Naive thymus-derived CD4-positive, alpha-beta T cell (primary cell): ENCODE measurements at places on chromosomes 3 and 15. TPM values are rescaled to one million over a fixed set of nuclear protein-coding genes. Genes with fewer than 3 reads are reported as not detected.

GRCh38 chr15:69172847-69173246 is 12.4 kb downstream of the GLCE start:
- no peak for DNase-seq
- no peaks in the 10 kb centered on the region for H3K4me1 ChIP-seq
- H3K27me3 ChIP-seq = no peaks in the 10 kb centered on the region
- no peaks in the 10 kb centered on the region for H3K36me3 ChIP-seq
- H3K4me3 ChIP-seq = no peak overlapping the region

- no peak for DNase-seq
- H3K27me3 ChIP-seq = no peaks in the 10 kb centered on the region
- no peak overlapping the region for H3K27ac ChIP-seq
- no peak overlapping the region for H3K4me3 ChIP-seq
Measured at GRCh38 chr3:71621825-71622537, 38.5 kb upstream of the FOXP1 start.

DNA sequence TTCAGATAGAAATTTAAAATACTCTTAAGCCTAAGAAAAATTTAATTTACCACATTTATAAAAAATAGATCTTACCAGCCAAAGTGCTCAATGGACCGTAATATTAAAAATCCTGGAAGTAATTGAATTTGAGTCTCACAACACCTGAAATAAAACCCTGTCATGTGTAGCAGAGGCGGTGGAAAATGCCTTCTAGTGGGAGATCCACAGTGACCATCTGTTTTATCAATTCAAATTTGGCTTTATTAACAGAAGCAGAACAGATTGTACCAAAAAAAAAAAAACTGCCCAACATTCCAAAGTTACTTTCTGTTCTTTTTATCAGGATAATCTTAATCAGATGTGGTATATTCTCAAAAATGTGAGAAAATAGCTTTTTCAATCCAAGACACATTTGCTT is 71.7 kb downstream of the DMXL2 start:
- no peak overlapping the region for H3K27ac ChIP-seq
- no peak overlapping the region for H3K4me3 ChIP-seq
- no peaks in the 10 kb centered on the region for H3K4me1 ChIP-seq
- no peaks in the 10 kb centered on the region for H3K27me3 ChIP-seq
- DNase-seq = no peak
- no peaks in the 10 kb centered on the region for H3K36me3 ChIP-seq

- DNase-seq = no peak
- no peaks in the 10 kb centered on the region for H3K36me3 ChIP-seq
Measured at GRCh38 chr3:95673215-95673614, 1141.2 kb upstream of the EPHA6 start.

- H3K4me3 ChIP-seq = no peak overlapping the region
- DNase-seq = no peak
- H3K27ac ChIP-seq = no peak overlapping the region
- H3K27me3 ChIP-seq = no peaks in the 10 kb centered on the region
- no peaks in the 10 kb centered on the region for H3K4me1 ChIP-seq
Measured at GRCh38 chr3:50714946-50715345, 40.2 kb downstream of the DOCK3 start.

DNA sequence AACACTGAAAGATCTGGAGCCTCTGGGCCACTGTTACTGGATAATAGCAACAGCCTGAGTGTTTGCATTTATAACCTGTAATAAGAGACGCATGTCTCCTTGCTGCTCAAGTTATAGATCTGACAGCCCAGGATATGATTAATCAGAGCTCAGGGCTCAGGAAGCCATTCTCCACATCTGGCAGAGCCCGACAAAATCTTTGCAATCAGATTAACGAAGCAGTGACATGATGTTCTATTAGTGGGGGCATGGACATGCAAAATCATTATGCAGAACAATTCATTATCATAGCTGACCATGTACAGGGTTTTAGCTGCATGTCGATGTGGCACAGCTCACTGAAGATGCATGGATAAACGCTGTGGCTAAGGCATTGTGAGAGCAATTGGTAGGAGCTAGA is 730.3 kb downstream of the ZNF385D start:
- no peak for DNase-seq
- H3K36me3 ChIP-seq = no peaks in the 10 kb centered on the region
- H3K27ac ChIP-seq = no peak overlapping the region
- H3K4me1 ChIP-seq = no peaks in the 10 kb centered on the region
- H3K4me3 ChIP-seq = no peak overlapping the region
- no peaks in the 10 kb centered on the region for H3K27me3 ChIP-seq

GRCh38 chr3:122936335-122936734 is 91.2 kb downstream of the SEMA5B start:
- peaks cover 8% of the 10 kb centered on the region for H3K4me1 ChIP-seq
- H3K36me3 ChIP-seq = no peaks in the 10 kb centered on the region
- H3K27ac ChIP-seq = no peak overlapping the region
- H3K4me3 ChIP-seq = no peak overlapping the region
- no peaks in the 10 kb centered on the region for H3K27me3 ChIP-seq

GRCh38 chr3:132160198-132160597 is 125.4 kb upstream of the CPNE4 start:
- no peaks in the 10 kb centered on the region for H3K4me1 ChIP-seq
- H3K27me3 ChIP-seq = no peaks in the 10 kb centered on the region
- no peak overlapping the region for H3K4me3 ChIP-seq

DNA sequence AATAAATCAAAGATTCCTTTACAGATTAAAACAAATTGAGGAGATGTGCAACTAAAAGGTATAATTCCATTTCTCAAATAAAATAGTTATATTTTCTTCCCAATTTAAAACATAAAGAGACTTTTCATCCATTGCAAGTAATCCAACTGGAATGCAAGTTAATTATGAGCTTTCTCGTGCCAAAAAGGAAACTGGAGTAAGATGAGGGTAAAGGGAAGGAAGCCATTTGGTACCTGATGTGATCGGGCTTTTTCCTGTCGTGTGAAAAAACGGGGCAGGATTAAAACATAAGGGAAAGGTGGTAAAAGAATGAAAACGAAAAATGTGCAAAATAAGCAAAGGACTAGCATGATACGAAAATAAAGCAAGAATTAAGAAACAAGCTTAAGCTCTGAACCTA is 41.8 kb upstream of the XXYLT1 start:
- no peak overlapping the region for H3K27ac ChIP-seq
- no peak for DNase-seq
- no peak overlapping the region for H3K4me3 ChIP-seq
- no peaks in the 10 kb centered on the region for H3K27me3 ChIP-seq
- no peaks in the 10 kb centered on the region for H3K4me1 ChIP-seq

GRCh38 chr3:119974656-119975055 is 119.6 kb downstream of the GSK3B start:
- H3K36me3 ChIP-seq = no peaks in the 10 kb centered on the region
- H3K4me3 ChIP-seq = no peak overlapping the region
- no peak overlapping the region for H3K27ac ChIP-seq
- H3K4me1 ChIP-seq = no peaks in the 10 kb centered on the region
- DNase-seq = no peak

GRCh38 chr15:66940368-66940767 is 125.0 kb upstream of the SMAD3 start:
- no peak overlapping the region for H3K4me3 ChIP-seq
- DNase-seq = no peak
- no peaks in the 10 kb centered on the region for H3K27me3 ChIP-seq
- H3K27ac ChIP-seq = no peak overlapping the region

DNA sequence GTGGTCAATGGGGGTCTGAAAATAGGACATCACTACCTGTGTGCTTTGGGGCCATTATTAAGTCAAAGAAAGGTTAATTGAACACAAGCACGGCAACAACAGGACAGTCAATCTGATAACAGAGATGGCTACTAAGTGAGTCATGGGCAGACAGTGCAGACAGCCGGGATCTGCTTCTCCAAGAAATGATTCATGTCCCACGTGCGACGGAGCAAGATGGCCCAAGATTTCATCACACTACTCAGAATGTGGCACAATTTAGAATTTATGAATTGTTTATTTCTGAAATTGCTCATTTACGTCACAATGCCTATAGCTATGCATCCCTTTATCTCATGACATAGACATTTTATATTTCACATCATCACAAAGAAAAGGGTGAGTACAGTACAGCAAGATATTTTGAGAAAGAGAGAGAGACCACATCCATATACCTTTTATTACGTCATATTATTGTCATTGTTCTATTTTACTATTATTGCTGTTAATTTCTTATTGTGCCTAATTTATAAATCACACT is 770.6 kb upstream of the NR2F2 start:
- H3K36me3 ChIP-seq = no peaks in the 10 kb centered on the region
- DNase-seq = no peak
- H3K27me3 ChIP-seq = no peaks in the 10 kb centered on the region
- H3K27ac ChIP-seq = no peak overlapping the region
- H3K4me3 ChIP-seq = no peak overlapping the region
- no peaks in the 10 kb centered on the region for H3K4me1 ChIP-seq

- H3K27ac ChIP-seq = no peak overlapping the region
- no peaks in the 10 kb centered on the region for H3K4me1 ChIP-seq
- H3K27me3 ChIP-seq = no peaks in the 10 kb centered on the region
- no peak for DNase-seq
- no peak overlapping the region for H3K4me3 ChIP-seq
Measured at GRCh38 chr3:169475576-169475975, 187.9 kb downstream of the MECOM start.

DNA sequence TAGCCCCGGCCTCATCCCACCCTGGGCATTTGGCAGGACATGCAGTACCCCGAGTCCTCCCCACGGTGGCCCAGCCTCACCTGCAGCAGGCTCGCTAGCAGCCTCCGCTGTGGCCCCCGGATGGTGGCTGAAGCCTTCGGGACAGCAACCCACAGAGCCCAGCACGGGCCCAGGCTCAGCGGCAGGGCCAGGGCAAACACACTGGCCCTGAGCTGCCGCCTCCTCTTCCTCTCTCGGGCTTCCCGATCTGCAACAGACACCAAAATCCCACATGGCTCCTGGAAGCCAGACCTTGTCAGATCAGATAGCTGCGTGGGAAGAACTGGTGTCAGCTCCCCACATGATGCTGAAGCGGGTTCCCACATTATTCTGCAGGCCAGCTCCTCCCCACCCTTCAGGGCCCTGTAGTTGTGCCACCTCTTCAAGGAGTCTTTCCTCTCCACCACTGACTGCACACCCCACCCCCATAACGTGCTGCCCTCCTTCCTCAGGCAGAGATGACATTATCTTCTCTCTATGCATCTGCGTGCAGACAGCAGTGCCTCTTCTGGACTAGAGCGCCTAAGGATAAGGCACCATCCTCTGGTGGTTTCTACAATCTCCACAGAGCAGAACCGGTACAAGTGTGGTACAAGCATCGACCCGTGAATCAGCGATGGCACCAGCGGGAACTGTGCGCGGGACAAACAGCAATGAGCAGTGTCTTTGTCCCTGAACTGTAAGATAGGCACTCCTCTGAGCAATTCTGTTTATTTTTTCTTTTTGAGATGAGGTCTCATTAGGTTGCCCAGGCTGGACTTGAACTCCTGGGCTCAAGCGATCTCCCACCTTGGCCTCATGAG is 9.5 kb downstream of the TMEM44 start:
- no peak for DNase-seq
- H3K4me1 ChIP-seq = no peaks in the 10 kb centered on the region
- H3K36me3 ChIP-seq = no peaks in the 10 kb centered on the region
- H3K4me3 ChIP-seq = no peak overlapping the region
- no peaks in the 10 kb centered on the region for H3K27me3 ChIP-seq

DNA sequence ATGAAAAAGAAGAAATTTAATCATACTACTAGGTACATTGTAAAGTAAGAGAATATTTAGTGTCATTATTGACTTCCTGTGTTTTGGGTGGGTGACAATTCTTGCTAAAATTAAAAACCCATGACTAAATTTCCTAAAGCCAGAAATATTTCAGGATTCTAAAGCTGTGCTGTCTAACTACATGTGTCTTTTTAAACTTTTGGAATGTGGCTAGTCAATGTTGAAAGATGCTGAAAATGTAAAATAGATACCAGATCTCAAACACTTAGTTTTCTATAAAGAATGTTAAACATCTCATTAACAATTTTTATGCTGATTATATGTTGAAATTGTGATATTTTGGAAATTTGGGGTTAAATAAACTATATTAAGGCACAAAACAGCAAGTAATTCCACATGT is 308.9 kb upstream of the TMCO5A start:
- no peaks in the 10 kb centered on the region for H3K4me1 ChIP-seq
- no peak overlapping the region for H3K4me3 ChIP-seq
- no peaks in the 10 kb centered on the region for H3K36me3 ChIP-seq
- no peak for DNase-seq
- no peak overlapping the region for H3K27ac ChIP-seq
- no peaks in the 10 kb centered on the region for H3K27me3 ChIP-seq

DNA sequence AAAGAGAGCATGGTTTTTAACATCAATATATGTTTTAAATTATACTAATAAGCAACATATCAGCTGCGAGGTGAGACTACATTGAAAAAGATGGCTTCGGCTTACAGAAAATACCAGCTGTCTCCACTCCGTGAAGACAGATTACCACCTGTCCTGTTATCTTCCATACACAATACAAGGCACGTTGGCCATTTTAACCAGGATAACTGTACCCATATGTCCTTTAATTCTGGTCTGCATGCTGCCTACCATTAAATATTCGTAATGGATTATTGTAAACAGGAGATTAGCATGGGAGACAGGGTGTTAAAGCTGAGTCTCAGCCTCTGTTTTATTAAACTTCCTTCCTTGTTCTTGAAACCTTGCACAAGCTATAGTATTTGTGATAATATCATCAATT is 855.5 kb downstream of the ROBO1 start:
- H3K27ac ChIP-seq = no peak overlapping the region
- H3K4me1 ChIP-seq = no peaks in the 10 kb centered on the region
- no peak overlapping the region for H3K4me3 ChIP-seq
- DNase-seq = no peak
- no peaks in the 10 kb centered on the region for H3K27me3 ChIP-seq

GRCh38 chr15:51718219-51718618 is 19.2 kb downstream of the LYSMD2 start:
- no peaks in the 10 kb centered on the region for H3K4me1 ChIP-seq
- no peaks in the 10 kb centered on the region for H3K36me3 ChIP-seq
- H3K27me3 ChIP-seq = no peaks in the 10 kb centered on the region
- no peak for DNase-seq
- no peak overlapping the region for H3K27ac ChIP-seq
- no peak overlapping the region for H3K4me3 ChIP-seq

GRCh38 chr3:156792536-156792935 is 33.6 kb upstream of the LEKR1 start:
- H3K4me1 ChIP-seq = peaks cover 5% of the 10 kb centered on the region
- no peak for DNase-seq
- H3K27me3 ChIP-seq = no peaks in the 10 kb centered on the region
- H3K27ac ChIP-seq = no peak overlapping the region

DNA sequence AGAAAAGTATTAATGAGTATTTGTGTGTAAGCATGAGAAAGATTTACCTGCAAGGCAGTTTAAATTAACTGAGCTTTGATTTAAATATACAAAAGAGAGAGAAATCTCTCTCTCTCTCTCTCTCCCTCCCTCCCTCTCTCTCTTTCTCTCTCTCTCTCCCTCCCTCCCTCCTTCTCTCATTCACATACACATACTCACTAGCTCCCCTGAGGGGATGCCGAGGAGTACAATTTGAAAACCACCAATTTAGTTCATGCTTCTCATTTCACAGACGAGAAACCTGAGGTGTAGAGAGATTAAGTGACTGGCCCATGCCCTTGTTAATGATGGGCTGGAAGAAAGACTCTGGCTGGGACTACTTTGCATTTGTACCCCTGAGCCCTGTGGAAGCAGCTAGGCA is 59.4 kb downstream of the MECOM start:
- DNase-seq = no peak
- no peaks in the 10 kb centered on the region for H3K27me3 ChIP-seq
- H3K27ac ChIP-seq = no peak overlapping the region
- H3K4me3 ChIP-seq = no peak overlapping the region

PATL2 gene
- polyA plus RNA-seq = 17.3 TPM

PIF1 gene
- polyA plus RNA-seq = not detected

CERS3 gene
- 0.55 TPM for polyA plus RNA-seq

ADAMTSL3 gene
- not detected for polyA plus RNA-seq

CEMIP gene
- 0.02 TPM for polyA plus RNA-seq

CLCN2 gene
- polyA plus RNA-seq = 1.1 TPM
